NCI-H1105 treated with DMSO at 0.1 percent for 48 hours (cell line): ENCODE measurements at places on chromosomes 16 and 17.

DNA sequence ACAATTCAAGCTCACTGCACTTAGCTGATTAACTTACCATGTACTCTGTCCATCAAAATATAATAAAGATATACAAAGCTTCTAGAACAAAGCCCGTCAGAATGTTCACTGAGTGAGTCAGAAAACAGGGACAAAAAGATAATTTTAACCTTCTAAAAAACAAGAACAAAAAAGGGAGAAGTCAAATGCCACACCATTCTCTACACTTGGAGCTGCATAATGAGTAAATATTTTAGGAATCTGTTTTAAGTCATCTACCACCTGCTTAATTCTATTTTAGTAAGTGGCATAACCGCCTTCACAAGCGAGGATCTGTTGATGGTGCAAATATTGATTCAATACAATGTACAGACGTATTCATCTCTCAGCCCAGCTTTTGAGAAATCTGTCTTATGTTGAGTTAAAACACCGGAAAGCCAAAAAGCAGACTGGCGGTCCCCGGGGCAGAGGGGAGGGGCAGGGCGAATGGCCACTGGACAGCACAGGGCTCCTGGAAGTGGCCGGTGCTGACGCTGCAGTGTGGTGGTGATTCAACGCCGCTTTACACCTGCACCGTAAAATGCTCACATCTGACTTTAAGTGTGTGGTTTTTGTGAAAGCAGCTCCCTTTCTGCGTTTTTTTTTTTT is 20.1 kb downstream of the RAB40B start:
- DNase-seq = no peak

GRCh38 chr17:7355053-7355452 is at the start of gene TMEM95:
TSS of gene TMEM95 (plus strand) at chr17:7355156. CDS start at chr17:7355205, 49 bp downstream.
- DNase-seq = no peak

GRCh38 chr17:80754846-80755245 is 210.2 kb downstream of the RPTOR start:
- DNase-seq = no peak

GRCh38 chr17:4195306-4195705 is 52.3 kb downstream of the CYB5D2 start:
- DNase-seq = no peak

GRCh38 chr16:24022797-24023196 is 187.0 kb downstream of the PRKCB start:
- DNase-seq = no peak

DNA sequence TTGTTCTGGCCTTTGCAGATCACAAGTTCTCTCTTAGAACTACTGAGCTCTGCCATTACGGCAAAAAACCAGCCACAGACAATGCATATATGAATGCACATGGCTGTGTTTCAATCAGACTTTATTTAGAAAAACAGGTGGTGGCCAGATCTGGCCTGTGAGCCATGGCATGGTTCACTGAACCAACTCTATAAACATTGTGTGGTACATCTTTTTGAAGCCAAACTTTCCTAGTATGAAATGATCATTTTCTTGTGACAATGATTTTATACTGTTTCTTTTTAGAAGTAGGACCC is 65.9 kb upstream of the AMZ2 start:
- DNase-seq = no peak

GRCh38 chr16:24504472-24505345 is 34.7 kb upstream of the RBBP6 start:
- peak; percentile 50 for DNase-seq

DNA sequence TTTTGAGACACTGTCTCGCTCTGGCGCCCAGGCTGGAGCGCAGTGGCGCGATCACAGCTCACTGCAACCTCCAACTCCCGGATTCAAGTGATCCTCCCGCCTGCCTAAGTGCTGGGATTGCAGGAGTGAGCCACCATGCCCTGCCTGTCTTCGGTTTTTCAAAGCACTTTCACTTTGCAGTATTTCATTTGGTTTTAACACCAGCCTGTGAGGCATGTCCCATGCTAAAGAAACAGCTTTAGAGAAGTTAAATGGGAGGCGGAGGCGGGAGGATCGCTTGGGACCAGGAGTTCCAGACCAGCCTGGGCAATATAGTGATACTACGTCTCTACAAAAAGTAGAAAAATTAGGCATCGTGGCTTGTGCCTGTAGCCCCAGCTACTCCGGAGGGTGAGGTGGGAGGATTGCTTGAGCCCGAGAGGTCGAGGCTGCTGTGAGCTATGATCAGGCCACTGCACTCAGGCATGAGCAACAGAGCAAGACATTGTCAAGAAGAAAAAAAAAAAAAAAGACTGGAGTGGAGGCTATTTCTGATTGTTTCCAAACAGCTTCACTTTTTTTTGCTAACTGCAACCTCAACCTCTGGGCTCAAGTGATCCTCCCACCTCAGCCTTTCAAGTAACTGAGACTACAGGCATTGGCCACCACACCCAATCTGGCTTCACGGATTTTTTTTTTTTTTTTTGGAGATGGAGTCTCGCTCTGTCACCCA is 1.3 kb downstream of the METTL23 start:
- DNase-seq = no peak

- no peak for DNase-seq
Measured at GRCh38 chr16:65668064-65668595, 546.3 kb upstream of the CDH11 start.

GRCh38 chr17:45844695-45845375 is at the start of gene SPPL2C:
TSS of gene SPPL2C (plus strand) at chr17:45844881. CDS start at chr17:45844907, 26 bp downstream.
- no peak for DNase-seq

GRCh38 chr17:67417507-67417906 is 40.4 kb downstream of the PITPNC1 start:
- no peak for DNase-seq

DNA sequence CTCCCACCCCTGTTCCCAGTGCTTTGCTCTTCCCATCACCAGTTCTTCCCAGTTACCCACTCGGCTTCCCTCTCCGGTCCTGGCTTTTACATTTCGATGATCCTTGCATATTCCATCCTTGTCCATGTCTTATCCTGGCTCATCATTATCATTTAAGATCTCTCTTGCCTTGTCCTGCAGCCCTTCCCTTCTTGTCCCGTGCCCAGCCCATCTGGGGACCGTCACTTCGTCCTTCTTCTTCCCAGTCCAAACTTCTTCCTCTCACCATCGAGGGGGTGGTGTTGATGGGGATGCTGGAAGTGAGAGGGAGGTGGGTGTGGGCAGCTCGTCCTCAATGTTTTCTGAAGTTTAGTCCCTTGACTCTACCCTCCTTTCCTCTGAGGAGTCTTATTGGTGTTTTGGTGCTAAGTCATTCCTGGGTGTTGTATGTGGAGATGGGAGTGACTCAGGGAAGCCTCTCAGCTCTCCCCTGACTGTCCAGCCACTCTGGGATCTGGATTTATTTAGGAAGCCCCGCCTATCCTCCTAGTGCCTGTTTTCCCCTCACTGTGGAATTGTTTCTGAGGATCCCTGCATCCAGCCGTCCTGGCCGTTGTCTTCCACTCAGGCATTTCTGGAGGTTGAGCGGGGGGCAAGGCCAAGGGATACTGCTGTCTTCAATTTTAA is 975 bp downstream of the SNX29 start:
- no peak for DNase-seq

DNA sequence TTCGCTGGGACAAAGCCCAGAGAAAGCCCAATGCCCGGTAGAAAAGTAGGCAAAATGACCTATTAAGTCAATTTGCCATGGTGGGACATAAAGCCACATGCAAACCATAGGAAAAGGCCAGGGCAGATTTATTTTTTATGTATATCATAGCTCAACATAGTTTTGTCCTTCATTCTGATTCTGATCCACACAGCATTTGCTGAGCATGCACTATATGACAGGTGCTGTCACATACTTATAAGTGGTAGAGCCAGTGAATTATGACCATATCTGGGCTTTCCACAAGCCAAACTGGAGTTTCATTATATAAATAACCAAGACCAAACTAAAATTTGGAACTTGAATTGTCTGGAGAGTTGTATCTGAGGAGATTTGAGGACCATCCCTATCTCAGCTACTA is 74.3 kb downstream of the CA10 start:
- no peak for DNase-seq
